Stimulated activated CD8-positive, alpha-beta memory T cell treated with anti-CD3 and anti-CD28 coated beads, Interleukin-4, amount 100 ng/mL, for 1 hour (primary cell): ENCODE measurements at places on chromosomes 6 and 20.

DNA sequence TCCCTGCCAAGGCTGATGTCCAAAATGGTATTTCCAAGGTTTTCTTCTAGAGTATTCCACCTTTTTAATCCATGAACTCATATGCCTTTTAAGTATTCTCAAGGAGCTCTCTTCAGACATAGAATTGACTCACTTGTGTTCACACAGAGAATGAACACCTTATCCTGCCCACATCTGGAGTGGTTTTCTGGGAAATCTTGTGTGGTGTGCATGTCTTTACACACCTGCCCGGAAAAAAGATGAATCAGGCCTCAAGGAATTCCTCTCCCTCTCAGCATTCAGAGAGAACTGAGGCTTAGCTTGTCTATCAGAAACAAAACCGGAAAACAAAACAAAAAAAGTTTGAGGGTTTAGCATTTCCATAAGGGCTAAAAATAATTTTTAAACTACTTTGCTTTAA lies 148.8 kb downstream of the TFAP2A start:
- no peak for DNase-seq

- DNase-seq = no peak
Measured at GRCh38 chr20:46085179-46085851, 4.4 kb downstream of the NCOA5 start.

DNA sequence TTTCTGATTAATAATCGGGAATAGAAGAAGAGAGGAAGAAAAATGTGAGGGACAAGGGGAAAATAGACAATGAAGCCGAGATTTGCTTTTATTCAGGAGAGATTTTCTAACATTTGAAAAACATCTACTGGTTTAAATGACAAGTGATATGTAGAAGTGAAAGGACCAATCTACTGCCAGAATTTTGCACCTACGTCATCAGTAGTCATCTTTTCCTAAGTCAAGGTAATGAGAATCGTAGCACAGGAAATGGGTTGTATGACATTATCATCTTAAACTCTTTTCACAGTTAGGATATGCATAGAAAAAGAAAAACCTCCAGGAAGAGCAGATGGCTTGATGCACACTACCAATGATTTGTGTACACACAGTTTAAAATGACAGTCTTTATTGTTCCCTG lies 45.3 kb upstream of the RAB32 start:
- DNase-seq = no peak

- no peak for DNase-seq
Measured at GRCh38 chr20:41274152-41274551, 43.4 kb downstream of the ZHX3 start.

- no peak for DNase-seq
Measured at GRCh38 chr6:135094403-135094821, 39.8 kb upstream of the HBS1L start.

GRCh38 chr20:9087531-9088217 lies 18.8 kb downstream of the PLCB4 start:
- no peak for DNase-seq

GRCh38 chr20:2059411-2059810 lies 42.2 kb upstream of the STK35 start:
- no peak for DNase-seq

DNA sequence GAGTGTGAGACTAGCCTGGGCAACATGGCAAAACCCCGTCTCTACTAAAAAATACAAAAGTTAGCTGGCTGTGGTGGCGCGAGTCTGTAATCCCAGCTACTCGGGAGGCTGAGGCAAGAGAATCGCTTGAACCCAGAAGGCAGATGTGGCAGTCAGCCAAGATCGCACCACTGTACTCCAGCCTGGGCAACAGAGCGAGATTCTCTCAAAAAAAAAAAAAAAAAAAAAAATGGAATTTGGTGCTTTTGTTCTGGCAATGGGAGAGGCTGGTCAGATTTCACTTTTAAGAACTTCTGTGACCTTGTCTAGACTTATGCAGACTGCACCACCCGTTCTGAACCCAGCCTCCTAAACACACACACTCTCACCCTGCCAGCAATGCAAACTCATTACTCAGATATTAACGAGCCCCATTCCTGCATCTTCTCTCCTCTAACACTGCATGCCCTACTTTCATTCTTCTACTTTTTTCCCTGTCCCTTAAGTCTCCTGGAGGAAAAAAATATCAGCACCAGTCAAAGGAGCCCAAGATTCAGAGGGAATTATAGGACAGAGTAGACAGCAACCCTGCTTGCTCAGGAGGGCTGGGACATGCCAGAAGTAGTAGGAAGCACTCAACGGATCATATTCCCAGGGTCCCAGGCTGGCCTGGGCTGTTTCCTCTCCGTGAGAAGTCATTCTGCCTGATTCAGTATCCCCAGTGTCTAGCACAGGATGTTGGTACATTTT lies 4.4 kb downstream of the MOCS1 start:
- DNase-seq = no peak

DNA sequence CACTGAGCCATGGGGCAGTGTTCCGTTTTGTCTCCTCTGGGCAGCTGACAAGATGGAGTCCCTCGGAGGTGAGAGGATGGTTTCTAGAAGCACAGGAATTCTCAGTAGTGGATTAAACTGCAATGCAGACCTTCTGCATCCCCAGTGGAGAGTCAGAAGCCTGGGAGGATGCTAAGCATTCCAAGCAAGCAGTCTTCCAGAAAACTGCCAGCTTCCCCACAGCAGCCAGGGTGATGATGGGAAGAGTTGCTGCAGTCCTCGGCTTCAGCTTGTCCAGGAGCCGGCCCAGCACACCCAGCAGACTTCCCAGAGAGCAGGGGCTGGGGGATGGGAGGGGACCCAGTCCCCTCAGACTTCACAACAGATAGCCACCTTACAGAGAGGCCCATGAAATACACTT lies 163.6 kb downstream of the LY86 start:
- DNase-seq = no peak

- DNase-seq = no peak
Measured at GRCh38 chr6:145147981-145148749, 587.2 kb downstream of the EPM2A start.

DNA sequence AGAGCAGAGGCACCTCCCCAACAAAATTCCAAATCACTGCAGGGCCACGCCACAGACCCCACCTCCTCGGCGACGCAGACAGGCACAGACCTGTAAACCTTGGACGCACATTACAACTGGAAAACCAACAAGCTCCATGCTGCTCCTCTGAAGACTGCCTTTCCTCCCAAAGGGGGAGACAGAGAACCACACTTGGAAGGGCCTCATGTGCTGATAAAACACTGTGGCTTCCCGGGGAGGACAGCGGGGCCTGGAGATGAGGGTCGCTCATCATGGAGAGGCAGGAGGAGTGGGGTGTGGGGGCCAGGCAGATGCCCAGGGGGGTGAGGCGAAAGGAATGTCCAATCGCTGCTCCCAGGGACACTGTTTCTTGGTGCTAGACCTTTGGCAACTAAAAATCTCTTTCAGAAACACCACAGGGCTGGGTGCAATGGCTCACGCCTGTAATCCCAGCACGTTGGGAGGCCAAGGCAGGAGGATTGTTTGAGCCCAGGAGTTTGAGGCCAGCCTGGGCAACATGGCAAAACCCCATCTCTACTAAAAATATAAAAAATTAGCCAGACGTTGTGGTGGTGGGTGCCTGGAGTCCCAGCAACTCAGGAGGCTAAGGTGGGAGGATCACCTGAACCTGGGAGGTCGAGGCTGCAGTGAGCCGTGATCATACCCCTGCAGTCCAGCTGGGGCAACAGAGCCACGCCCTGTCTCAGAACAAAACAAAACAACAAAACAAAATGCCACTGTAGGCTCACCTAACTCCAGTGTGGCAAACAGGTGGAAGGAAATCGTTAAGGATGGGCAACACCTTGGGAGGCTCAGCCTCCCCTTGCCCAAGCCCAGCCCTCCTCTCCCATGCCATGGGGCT lies 53.8 kb downstream of the ABHD12 start:
- DNase-seq = no peak

- DNase-seq = no peak
Measured at GRCh38 chr6:114260810-114261209, 82.0 kb downstream of the HS3ST5 start.

GRCh38 chr6:162337412-162337811 lies 390.2 kb downstream of the PRKN start:
- no peak for DNase-seq

GRCh38 chr6:7282097-7282906 lies 30.7 kb downstream of the SSR1 start:
- DNase-seq = no peak

DNA sequence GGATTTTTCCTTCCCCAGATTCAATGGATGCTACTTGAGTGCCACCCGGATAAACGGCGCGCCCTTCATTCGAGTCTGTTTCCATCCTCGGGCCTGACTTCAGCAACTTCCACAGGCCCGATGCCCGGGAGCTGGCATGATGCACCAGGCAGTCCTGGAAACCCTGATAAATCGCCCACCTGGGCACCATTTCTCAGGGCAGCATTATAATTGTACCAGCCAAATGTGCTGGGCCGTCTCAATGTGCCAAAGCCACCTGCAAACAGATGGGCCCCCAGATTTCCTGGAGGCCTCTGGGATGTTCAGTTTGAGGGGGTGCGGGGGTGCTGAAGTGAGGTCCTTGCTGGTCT lies 65.8 kb downstream of the NOL4L start:
- no peak for DNase-seq

GRCh38 chr6:32184084-32184640 lies at the start of gene AGER:
Gene AGER, minus strand, starts transcription at chr6:32184253. Its CDS starts 31 bp downstream, at chr6:32184222.
- no peak for DNase-seq

GRCh38 chr6:139538366-139538765 lies 163.9 kb upstream of the CITED2 start:
- no peak for DNase-seq

DNA sequence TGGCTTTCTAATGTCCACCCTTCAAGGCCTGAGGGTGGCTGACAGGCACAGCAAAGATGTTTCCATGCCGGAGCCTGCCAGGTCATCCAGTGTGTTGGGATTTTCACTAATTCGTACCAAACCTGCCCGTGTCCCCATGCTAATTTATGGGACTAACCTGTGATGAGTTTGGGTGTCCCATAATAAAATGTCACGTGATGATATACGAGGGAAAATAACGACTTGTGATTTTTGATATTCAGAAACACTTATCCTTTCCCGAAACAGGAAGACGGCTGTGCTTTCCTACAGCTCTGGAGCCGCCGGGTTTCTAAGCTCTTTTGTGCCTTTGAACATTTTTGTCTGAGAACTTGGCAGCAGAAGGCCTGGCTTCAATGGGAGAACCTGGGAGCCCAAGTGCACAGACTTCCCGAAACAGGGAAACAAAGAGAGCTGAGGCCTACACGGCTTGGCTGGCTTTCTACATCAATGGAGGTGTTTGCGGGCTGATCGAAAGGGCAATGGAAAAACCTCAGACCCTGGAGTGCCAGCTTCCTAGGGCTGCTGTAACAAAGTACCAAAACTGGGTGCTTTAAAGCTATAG lies 171.9 kb upstream of the JARID2 start:
- no peak for DNase-seq

GRCh38 chr6:44456070-44456965 lies 68.8 kb downstream of the CDC5L start:
- no peak for DNase-seq

DNA sequence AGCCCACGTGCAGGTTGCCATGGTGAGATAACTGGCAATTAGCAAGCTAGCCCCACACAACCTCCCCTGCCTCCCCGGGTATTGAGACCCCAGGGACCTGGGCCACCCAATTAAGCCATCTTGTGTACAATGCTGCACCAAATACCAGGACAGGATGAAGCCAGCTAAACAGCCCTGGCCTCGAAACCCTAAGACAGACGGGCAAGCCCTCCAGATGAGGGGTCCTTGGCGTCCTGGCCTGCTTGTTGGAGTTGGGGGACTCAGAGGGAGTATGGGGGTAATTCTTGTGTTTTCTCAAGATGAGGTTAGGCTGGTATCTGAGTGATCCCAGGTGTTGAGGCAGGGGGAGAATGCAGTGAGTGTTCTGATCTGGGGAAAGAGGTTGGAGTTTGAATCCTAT lies 8.8 kb upstream of the MAPRE1 start:
- no peak for DNase-seq

GRCh38 chr20:24732599-24732998 lies 216.5 kb upstream of the CST7 start:
- no peak for DNase-seq

- no peak for DNase-seq
Measured at GRCh38 chr6:157223511-157223910, 99.8 kb downstream of the TMEM242 start.

DNA sequence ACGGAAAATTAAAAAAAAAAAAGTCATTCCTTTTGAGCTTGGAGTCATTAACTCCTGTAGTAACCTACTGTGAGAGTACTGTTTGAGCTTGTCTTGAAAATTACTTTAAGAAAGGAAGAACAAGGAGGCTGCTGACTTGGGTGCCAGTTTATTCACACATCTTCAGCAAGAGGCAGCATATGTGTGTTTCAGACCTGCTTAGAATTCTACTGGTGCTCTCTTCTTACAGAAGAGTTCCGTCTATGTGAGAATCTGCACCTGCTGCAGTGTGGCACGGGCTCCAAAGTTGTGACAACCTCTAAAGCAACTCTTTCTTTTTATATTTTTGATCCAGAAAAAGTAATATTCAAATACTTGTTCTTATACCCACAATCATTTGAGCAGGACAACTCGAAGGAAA lies 117.4 kb upstream of the SOX4 start:
- DNase-seq = no peak

GRCh38 chr6:13433709-13434121 lies 53.7 kb downstream of the GFOD1 start:
- DNase-seq = no peak

DNA sequence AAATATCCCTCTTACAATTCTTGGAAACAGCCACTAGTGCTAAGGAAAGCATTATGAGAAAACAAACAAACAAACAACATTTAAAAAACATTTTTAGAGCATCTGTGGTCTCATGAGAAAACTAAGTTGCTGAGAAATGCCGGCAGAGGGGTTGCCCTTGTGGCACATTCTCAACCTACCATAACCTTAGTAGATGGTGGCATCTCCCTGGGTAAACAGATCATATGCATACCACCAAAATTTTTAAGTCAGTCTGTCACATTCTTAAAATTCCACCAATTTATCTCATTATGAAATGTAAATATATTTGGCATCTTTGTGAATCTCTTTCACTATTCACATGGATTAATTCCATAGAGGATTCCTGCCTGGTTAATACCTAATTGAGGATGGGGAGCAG lies 575.7 kb upstream of the MARCKS start:
- no peak for DNase-seq

- DNase-seq = no peak
Measured at GRCh38 chr6:38935051-38935450, 113.5 kb upstream of the GLP1R start.

DNA sequence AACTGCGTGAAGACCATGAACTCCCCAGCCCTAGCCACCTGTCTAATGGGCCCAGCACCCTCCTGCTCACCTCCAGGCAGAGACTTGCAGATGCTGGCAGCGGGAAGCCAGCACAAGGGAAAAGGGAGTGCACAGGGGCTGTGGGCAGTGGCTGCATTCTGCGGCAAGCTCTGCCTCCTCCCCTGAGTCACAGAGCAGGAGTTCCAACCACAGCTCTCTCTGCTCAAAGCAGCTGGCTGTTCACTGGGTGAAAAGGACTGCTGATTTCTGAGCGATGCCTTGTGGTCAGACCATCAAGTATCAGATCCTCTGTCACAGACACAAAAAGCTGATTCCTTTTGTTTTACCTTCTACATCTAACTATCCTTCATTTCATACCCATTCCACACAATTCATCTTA lies 10.5 kb downstream of the NKX2-2 start:
- DNase-seq = no peak
